ENCODE measurements at places on chromosomes 2 and 18. TPM values are rescaled to one million over a fixed set of nuclear protein-coding genes. Genes with fewer than 3 reads are reported as not detected.

The CNTNAP5 gene
- not detected for total RNA-seq

The SERPINB7 gene
- 1.4 TPM for total RNA-seq

The MAPK4 gene
- 0.12 TPM for total RNA-seq

The ARHGEF4 gene
- total RNA-seq = 41.8 TPM

The C2orf68 gene
- total RNA-seq = 23.7 TPM

The WNT10A gene
- 3.4 TPM for total RNA-seq

The RGPD3 gene
- 0.04 TPM for total RNA-seq

The CACNB4 gene
- total RNA-seq = 9.6 TPM

The VAMP8 gene
- 264 TPM for total RNA-seq

The FBXO41 gene
- total RNA-seq = 0.92 TPM

The CD226 gene
- 0.44 TPM for total RNA-seq

The ERBB4 gene
- total RNA-seq = 0.12 TPM

The ASPRV1 gene
- 0.16 TPM for total RNA-seq

The ALMS1 gene
- total RNA-seq = 6.7 TPM

The PARD6G gene
- total RNA-seq = 33.8 TPM

The DYSF gene
- 3.4 TPM for total RNA-seq

The SAG gene
- not detected for total RNA-seq

The LIMS3 gene
- total RNA-seq = not detected

The EMILIN1 gene
- 3.0 TPM for total RNA-seq

The RNF152 gene
- total RNA-seq = 7.7 TPM

The BOLL gene
- not detected for total RNA-seq

The SPAST gene
- 12.0 TPM for total RNA-seq

The GAREM2 gene
- total RNA-seq = 0.68 TPM

The KCNJ3 gene
- not detected for total RNA-seq

The ASIC4 gene
- total RNA-seq = not detected

The PRKCE gene
- 13.1 TPM for total RNA-seq

The CCDC74A gene
- 1.4 TPM for total RNA-seq

The NEURL3 gene
- total RNA-seq = not detected

The LAMA3 gene
- total RNA-seq = 40.1 TPM

The LRRC30 gene
- total RNA-seq = not detected

The SERPINB4 gene
- total RNA-seq = 418 TPM

The VWC2L gene
- not detected for total RNA-seq

The NYAP2 gene
- 0.32 TPM for total RNA-seq

The ARHGAP28 gene
- 2.4 TPM for total RNA-seq

The ZNF521 gene
- 3.3 TPM for total RNA-seq

The ACADL gene
- 0.32 TPM for total RNA-seq

The ANKRD62 gene
- 0.48 TPM for total RNA-seq

The LRP2 gene
- not detected for total RNA-seq

The REEP1 gene
- total RNA-seq = 1.6 TPM

The DNAJC5G gene
- total RNA-seq = not detected

The SIX3 gene
- not detected for total RNA-seq

The GPR155 gene
- 3.7 TPM for total RNA-seq

The SLC14A1 gene
- total RNA-seq = 0.52 TPM

The CENPA gene
- 10.2 TPM for total RNA-seq

The C2orf69 gene
- total RNA-seq = 7.7 TPM

The NHEJ1 gene
- total RNA-seq = 8.9 TPM

The PRLH gene
- total RNA-seq = not detected

The DSG2 gene
- total RNA-seq = 22.4 TPM

The DNAH6 gene
- 0.04 TPM for total RNA-seq

The RAB17 gene
- 7.8 TPM for total RNA-seq

The TUBB8B gene
- not detected for total RNA-seq

The DSG1 gene
- 33.7 TPM for total RNA-seq

The REG1B gene
- not detected for total RNA-seq

The STPG4 gene
- total RNA-seq = 0.16 TPM

The DYNAP gene
- 26.2 TPM for total RNA-seq

The NFU1 gene
- 26.6 TPM for total RNA-seq

Data from esophagus mucosa (tissue), 1 donor.